ENCODE measurements at places on chromosomes 1 and 21.

DNA sequence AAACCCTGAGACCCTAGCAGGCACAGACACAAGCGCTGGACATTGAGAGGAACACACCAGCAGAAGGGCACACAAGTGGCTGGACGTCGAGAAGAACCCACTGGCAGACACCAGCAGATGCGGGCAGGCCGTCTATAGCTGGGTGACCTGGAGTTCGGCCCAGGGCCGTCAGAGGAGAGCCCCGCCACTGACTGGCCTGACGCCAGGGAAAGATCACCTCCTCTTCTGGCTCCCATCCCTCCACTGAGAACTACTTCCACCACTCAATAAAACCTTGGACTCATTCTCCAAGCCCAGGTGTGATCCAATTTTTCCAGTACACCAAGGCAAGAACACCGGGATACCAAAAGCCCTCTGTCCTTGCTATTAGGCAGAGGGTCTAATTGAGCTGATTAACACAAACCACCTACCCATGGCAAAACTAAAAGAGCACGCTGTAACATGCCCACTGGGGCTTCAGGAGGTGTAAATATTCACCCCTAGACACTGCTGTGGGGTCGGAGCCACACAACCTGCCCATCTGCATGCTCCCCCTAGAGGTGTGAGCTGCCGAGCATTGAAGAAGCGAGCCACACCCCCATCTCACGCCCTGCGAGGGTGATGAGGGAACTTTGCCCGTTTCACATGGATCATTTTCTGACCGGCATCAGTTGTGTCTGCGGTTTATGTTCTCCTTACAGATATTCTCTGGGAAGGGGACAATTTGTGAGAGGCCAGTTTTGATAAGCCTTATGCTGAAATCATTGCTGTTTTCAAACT is 104.8 kb downstream of the HLX start:
- DNase-seq, result no peak

DNA sequence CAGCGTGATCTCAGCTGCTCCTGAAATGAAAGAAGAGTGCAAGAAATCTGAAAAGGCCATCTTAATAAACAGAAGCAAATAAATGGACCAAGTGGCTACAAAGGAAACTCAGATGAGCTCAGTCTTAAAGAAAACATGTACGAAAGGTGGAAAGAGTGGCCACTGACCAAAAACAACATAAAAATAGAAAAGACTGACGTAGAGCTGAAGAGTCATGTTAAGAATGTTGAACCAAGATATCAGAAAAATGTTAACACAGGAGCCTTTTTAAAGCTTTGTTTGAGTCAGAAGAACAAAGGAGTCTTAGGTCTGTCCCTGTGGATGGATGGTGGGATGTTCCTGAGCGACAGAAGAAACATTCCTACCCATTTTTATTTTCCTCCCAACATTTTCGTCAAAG is 30.8 kb upstream of the ZNF648 start:
- no peak for DNase-seq

DNA sequence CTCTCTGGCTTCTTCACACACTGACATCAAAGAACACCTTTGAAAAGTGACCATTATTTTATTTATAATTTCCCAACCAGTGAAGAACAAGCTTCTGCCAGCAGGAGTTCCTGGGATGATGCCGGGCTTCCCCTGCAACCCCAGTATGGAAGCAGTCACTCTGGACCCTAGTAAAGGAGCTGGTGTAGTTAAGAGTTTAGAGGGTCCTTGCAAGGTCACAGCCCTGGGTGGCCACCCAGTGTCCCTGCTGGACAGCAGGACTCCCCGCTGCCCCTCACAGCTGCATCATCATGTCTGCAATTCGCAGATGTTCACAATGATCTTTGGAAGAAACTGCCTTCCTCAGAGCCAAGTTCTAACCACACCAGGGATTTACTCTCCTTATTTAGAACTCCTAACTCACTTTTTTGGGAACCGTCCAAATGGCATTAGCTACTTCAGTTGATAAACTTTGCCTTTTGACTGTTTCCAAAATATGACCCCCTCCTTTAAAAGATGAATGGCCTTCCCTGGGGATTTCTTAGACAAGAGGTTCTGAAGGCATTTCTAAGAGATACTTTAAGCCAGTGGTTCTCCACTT is 90.6 kb downstream of the HIVEP3 start:
- no peak for DNase-seq

DNA sequence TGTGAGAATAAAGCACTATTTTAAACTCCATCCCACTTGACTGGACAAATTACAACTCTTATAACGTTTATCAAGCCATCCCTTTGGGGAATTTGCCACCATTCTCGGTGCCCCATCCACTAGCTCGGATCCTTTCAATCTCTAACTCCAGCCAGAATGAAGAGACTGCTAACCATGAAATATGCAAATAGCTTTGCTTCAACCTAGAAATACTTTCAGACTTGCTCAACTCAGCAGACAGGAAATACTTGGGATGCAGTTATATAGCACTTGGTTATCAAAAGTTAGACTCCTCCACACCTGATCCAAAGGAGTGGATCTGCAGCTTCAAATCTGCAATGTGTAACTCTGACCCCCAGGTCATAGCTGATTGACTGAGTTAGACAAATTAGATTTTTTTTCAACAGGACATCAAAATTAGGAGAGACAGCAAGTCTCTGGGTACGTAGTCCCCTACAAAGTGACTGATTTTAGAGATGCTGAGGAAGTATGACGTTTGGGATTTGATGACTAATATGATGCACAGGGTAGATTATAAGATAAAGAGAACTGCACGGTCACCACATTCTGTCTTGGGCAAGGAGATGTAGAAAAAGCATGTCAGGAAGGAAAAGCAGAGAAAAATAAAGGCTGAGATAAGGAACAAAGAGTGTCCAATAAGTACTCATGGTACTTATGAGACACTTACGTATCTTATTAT is 496.0 kb downstream of the AGBL4 start:
- no peak for DNase-seq

GRCh38 chr1:214296860-214297745 is 16.1 kb downstream of the SMYD2 start:
- DNase-seq, result no peak

DNA sequence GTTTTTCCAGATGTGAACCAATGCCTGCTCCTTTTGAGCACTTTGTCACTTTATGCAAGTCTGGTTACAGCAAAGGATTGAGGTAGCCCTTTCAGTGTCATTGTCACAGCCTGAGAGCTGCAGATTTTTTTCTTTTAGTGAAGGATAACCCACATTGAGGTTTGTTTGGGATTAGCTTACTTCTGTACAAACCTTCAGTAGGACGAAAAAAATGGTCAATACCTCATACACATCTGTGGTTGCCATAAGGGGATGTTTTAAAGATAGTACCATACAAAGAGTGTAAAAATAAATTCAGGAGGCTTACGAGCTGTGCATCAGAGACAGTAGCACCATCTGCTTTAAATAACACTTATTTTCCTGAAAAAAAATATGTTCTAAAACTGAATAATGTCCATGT is 566.0 kb downstream of the AJAP1 start:
- DNase-seq, result no peak

- no peak for DNase-seq
These were observed 114.3 kb upstream of the GRIK3 start for GRCh38 chr1:37148663-37149062.
